ENCODE measurements at places on chromosomes 3 and 15.

DNA sequence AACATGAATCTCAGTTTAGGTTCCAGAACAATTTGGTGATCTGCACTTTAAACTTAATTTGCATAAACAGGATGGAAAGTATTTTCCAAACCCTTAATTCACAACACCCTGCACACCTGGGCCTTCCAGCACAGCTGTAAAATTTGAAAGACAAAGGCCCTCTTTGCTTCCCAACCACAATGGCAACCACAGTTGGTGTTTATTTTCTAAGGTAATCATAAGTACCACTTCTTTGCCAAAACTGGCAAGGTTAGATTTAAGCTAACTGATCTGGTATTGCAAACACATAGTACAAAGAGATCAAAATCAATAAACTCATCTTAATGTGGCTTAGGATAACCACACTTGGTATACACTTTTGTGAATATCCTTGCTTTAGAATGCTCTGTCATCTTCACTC lies 4.1 kb downstream of the LRIG1 start:
- no peak for DNase-seq

DNA sequence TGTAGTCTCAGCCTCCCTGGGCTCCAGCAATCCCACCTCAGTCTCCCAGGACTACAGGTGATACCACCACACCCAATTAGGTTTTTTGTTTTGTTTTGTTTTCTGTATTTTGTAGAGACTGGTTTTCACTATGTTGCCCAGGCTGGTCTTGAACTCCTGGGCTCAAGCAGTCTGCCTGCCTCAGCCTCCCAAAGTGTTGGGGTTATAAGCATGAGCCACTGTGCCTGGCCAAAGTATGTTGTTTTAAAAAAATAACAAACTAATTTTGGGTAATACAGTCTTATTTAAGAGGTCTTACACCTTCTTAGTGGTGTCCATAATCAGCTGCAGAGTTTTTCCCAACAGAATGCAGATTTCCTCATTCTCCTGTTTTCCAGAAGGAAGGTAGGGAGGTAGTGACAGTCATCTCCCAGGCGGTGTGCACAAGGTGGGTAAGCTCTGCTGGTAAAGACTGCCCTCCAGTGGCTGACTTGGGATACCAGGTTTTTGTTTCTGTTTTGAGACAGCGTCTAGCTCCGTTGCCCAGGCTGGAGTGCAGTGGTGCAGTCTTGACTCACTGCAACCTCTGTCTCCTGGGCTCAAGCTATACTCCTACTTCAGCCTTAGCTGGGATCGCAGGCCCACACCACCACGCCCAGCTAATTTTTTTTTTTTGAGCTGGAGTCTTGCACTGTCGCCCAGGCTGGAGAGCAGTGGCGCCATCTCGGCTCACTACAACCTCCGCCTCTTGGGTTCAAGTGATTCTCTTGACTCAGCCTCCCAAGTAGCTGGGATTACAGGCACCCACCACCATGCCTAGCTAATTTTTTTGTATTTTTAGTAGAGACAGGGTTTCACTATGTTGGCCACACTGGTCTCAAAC lies 58.4 kb downstream of the MAP6D1 start:
- peak; percentile 54 for DNase-seq

DNA sequence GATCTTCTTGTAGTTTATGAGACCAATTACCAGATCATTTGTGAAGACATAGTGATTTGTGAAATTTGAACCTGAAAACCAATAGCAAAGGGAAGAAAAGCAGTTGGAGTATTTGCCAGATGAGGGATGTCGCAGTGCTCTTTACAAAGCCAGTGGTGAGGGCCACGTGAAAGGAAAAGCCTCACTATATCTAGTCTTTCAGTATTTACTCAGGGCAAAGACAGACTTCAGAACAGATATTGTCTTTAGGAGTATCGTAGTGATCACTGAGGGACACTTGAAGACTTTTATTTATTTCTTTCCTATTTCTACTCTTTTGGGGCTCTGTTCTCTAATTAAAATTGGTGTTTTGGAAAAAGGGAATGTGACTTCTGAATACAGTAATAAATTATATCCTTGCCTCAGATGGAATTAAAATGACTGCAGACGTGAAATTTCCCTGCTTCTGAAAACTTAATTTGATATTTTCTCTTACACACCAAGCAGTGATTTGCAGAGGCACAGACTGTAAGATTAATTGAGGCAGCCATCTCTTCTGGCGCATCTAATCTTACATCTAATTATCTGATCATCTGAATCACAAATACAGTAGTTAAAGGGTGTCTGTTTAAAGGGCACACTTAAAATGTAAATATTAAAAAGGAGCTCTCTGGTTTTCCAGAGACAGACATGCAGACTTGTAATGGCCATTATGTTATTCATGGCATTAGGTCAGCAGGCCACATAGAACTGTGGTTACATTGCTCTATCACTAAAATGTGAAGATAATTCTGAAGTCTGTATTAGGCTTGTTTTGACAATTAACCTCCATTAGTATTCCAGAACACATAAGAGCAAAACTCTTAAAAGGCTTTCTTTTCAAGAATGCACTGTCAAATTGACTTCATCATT lies 193.0 kb upstream of the GOLIM4 start:
- no peak for DNase-seq

DNA sequence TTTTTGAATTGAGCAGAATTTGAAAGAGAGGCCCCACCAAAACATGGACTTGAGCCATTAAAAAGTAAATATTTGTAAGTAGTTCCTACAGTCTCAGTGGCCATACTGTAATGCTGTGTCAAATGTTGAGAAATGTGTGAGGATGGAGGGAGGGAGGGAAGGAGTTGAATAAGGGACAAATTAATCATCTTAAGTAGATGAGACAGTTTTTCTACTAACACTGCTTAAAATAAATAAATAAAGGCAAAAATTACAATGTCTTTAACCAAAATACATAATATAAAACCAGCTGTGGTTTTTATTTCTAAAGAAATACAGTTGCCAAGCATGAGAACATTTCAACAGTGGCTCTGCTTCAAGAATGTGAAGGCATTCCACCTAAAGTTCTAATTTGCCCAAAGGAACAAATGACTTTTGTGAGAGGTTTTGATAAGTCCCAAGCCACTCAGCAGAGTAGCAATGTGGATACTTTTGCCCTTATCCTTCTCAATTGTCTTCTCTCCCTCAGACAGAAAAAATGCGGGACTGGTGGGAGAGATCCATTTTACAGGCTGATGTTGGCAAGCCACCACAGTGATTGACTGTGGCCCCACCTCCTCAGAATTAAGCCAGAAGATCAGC lies 427.0 kb upstream of the RARB start:
- peak; percentile 23 for DNase-seq

DNA sequence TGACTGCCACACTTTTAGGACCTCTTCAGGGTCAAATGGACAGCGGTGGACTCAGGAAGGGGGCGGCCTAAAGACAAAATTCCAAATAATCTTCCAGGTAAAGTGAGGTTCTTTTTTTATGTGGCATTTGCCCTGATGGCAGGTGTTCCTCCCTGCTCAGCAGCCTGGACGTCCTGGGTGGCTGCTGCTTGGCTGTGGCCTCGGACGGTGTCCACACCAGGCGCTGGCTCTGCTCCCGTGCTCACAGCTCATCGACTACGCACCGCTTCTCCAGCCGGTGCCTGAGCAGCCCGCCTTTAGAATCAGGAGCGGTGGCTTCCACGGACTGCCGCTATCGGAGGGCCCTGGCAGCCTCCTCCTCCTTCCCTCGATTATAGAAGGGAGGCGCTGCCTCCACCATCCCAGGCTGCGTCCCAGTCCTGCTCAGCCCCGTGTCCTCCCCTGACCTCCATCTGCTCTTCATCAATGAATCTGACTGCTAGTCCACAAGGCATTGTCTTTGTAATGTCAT lies 41.9 kb downstream of the PCSK6 start:
- no peak for DNase-seq

DNA sequence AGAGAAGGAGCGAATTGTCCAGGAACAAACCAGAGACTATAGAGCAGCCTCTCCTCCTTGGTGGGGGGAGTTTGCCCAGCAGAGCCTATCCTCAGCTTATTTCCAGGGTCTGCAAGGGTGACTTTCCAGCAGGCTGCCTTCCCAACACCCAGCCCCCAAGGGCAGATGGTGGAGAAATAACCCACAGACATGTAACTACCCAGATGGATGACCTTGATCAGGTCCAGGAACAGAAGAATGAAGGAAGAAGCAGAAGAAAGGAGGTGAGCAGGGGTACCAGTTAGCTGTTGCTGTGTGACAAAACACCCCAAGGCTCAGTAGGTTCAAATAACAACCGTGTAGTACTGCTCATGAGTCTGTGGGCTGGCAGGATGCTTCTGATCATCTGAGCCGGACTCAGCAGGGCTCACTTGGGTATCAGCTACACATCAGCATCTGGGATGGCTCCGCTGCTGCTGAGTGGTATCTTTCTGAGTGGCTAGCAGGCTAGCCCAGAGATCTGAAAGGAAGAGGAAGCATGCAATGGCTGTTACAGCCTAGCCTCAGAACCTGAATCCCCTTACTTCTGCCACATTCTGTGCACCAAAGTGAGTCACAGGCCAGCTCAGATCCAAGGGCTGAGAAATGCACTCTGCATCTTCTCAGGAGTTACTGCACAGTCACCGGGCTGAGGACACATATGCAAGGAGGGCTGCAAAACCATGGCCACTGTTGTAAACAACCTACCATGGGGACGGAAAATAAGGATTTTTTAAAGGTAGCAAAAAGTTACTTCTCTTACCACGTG lies 22.2 kb upstream of the TXNRD3 start:
- no peak for DNase-seq

GRCh38 chr3:62103531-62103930 lies 269.8 kb downstream of the FEZF2 start:
- no peak for DNase-seq

GRCh38 chr3:45124352-45124751 lies 21.8 kb downstream of the CDCP1 start:
- DNase-seq = no peak

GRCh38 chr15:33086500-33087121 lies 107.9 kb downstream of the FMN1 start:
- DNase-seq = peak; percentile 66

DNA sequence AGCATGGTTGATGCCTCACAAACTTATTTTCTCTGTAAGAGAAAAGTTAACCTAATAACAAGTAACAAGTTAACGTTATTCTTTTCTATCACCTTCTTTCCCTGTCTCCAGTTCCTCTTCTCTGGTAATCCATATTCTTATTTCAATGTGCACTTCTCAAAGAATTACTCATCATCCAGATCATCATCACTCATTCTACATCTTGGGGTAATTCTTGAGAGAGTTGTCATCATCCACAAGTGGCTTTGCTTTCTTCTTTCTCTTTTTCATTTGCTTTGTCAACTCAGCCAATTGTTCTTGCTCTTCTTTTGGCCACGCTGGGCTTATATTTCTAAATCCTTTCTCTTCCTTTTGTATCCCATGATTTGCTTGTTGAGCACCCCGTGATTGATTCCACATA lies 20.8 kb upstream of the RNF111 start:
- DNase-seq = no peak

DNA sequence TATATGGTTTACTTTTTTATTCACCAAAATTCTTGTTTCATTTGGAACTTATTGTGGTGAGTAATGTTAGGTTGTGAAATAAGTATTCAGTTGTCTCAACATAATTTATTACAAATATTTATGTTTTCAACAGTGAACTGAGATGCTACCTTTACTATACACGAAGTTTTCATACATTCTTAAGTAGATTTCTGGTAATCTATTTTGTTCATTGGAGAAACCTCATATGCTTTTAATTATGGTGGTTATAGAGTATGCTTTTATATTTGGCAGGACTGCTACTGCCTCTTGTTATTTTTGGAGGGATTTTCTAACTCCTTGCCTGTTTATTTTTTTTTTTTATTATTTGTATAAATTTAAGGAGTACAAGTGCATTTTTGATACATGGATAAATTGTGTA lies 253.1 kb downstream of the NLGN1 start:
- no peak for DNase-seq

DNA sequence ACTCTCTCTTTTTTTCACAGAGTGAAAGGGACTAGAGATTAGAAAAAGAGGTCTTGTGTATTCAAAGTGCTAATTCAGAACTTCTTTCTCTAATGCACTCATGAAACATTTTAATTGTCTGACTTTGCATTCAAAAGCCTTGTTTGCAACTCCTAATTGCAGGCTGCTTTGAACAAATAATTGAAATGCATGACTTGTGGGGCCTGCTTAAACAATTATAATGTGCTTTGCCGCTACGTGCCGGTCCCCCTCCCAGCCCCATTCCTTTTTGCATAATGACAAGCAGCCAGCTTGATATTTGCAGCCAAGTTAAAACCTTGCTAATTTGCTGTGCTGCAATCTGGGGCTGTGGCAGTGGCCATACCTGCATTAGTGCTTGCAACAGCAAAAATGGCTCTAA lies 114.5 kb downstream of the FOXB1 start:
- DNase-seq = no peak

DNA sequence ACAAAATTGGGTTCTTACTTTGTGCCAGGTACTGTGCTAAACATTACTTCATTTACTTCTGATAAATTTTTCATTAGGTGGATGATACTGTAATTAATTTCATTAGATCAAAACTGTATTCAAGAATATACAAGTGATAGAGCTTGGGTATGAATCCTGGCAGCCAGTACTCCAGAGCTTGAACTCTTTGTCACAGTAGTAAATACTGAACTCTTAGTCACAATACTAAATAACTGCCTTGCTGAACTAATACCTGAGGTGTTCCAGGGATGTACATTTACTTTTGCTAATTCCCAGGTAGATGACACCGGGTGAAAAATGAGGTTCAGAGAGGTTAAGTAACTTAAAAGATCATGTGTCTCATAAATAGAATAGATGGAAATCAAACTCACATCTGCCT lies 20.3 kb downstream of the FXR1 start:
- no peak for DNase-seq

Measured in hindlimb muscle (tissue), 1 donor.